ENCODE measurements at places on chromosomes 3 and 15. TPM values are rescaled to one million over a fixed set of nuclear protein-coding genes. Genes with fewer than 3 reads are reported as not detected.

Gene DPPA2
- polyA plus RNA-seq: not detected

Gene GATM
- 304 TPM for polyA plus RNA-seq

Gene CAMP
- 0.98 TPM for polyA plus RNA-seq

Gene PLCH1
- polyA plus RNA-seq: 0.41 TPM

Gene EXD1
- polyA plus RNA-seq: 0.12 TPM

Gene MYZAP
- 2.7 TPM for polyA plus RNA-seq

Gene GABRB3
- polyA plus RNA-seq: 2.3 TPM

Gene OR5K2
- polyA plus RNA-seq: not detected

Gene HHATL
- 70.3 TPM for polyA plus RNA-seq

Gene DCBLD2
- 26.3 TPM for polyA plus RNA-seq

Gene MCF2L2
- 0.21 TPM for polyA plus RNA-seq

Gene MKRN3
- polyA plus RNA-seq: 2.4 TPM

Gene CD200R1
- 1.7 TPM for polyA plus RNA-seq

Gene COL6A5
- not detected for polyA plus RNA-seq

Gene C2CD4A
- not detected for polyA plus RNA-seq

Gene ARRDC4
- 13.7 TPM for polyA plus RNA-seq

Gene C3orf85
- not detected for polyA plus RNA-seq

Gene THPO
- polyA plus RNA-seq: 2.5 TPM

Gene CCR1
- 3.1 TPM for polyA plus RNA-seq

Gene ATP8B4
- polyA plus RNA-seq: 4.3 TPM

Gene IMPG2
- 1.5 TPM for polyA plus RNA-seq
